ENCODE measurements at places on chromosomes 13 and 19.

DNA sequence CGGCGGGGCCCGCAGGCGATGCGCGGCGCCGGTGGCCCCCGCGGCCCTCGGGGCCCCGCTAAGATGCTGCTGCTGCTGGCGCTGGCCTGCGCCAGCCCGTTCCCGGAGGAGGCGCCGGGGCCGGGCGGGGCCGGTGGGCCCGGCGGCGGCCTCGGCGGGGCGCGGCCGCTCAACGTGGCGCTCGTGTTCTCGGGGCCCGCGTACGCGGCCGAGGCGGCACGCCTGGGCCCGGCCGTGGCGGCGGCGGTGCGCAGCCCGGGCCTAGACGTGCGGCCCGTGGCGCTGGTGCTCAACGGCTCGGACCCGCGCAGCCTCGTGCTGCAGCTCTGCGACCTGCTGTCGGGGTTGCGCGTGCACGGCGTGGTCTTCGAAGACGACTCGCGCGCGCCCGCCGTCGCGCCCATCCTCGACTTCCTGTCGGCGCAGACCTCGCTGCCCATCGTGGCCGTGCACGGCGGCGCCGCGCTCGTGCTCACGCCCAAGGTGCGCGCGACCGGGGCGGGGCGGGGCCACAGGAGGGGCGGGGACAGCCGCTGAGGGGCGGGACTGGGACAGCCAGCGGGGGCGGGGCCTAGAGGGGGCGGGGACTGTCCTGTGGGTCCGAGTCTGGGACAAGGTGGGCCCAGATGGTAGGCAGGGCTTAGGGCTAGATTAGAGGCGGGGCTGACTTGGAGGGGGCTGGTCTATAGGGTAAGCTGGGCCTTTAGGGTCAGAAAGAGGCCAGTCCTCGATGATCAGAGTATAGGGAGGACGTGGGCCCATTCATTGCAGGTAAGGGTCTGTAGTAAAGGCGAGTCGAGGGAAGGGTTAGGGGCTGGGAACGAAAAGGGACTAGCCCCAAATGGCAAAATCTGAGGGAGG, 5.1 kb downstream of the GRIN2D start:
- no peak for DNase-seq

DNA sequence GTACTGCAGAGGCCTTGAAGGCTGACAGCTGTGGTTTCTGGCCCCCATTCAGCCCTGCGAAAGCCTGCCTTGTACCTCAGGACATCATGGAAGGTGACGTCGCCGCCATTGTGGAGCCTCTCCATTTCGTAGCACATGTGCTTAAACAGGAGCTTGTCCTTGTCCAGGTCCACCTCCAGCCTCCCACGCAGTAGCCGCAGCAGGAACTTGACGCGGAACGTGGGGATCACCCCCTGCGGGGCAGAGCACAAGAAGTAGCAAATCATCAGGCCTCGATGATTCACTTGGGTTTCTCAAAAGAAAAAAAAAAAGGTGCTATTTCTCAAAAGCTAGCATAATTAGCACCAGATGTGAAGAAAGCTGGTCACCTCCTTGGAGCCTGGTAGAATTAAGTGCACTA, 351.0 kb downstream of the NALCN start:
- no peak for DNase-seq

DNA sequence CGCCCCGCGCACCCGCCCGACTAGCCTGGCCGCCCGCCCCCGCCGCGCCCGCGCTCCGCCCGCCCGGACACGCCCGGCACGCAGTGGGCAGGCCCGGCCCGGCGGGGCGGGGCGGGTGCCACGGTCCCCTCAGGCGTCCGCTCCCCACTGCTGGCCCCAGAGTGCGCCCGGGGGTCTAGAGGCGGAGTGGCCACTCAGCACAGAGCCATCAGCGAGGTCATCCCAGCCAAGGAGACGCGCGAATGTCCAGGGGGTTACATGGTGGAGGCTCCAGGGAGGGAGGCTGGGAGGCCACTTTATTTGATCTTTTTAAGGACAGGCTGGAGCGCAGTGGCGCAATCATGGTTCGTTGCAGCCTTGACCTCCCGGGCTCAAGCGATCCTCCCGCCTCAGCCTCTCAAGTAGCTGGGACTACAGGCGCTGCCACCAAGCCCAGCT, 236 bp upstream of the TINCR start:
- DNase-seq = no peak

GRCh38 chr19:17404015-17404414, 1.4 kb downstream of the BST2 start:
- no peak for DNase-seq

- DNase-seq = no peak
These were observed 137.4 kb downstream of the VWA8 start for GRCh38 chr13:41823476-41823875.

GRCh38 chr19:6736169-6736916, 1.0 kb downstream of the GPR108 start:
- DNase-seq = no peak

- DNase-seq = no peak
These were observed 6.2 kb downstream of the NPHS1 start for GRCh38 chr19:35846038-35846668.

DNA sequence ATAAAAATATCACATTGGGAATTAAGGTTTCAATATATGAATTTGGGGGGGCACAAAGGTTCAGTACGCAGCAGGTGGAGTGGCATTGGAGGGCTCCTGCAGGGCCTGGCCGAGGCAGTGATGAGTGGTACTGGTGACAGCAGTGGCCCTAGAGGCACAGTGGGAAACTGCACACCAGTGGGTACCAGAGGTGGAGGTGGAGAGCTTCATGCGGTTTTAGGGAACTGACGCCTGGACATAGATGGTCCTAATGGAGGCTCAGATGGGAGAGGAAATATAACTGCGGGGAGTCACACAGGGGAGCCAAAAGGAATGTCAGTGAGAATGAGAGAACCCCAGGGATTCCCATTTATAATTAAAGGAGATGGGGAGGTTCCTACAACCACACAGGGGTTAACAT, 156.2 kb downstream of the COG6 start:
- DNase-seq = no peak

- DNase-seq = no peak
These were observed 26.9 kb downstream of the CHAMP1 start for GRCh38 chr13:114341003-114341777.

GRCh38 chr19:18865973-18866799, 29.8 kb downstream of the CERS1 start:
- no peak for DNase-seq

GRCh38 chr13:34044660-34045080, 226.7 kb downstream of the RFC3 start:
- no peak for DNase-seq

- DNase-seq = no peak
These were observed 16.6 kb upstream of the IRS2 start for GRCh38 chr13:109802936-109803335.

DNA sequence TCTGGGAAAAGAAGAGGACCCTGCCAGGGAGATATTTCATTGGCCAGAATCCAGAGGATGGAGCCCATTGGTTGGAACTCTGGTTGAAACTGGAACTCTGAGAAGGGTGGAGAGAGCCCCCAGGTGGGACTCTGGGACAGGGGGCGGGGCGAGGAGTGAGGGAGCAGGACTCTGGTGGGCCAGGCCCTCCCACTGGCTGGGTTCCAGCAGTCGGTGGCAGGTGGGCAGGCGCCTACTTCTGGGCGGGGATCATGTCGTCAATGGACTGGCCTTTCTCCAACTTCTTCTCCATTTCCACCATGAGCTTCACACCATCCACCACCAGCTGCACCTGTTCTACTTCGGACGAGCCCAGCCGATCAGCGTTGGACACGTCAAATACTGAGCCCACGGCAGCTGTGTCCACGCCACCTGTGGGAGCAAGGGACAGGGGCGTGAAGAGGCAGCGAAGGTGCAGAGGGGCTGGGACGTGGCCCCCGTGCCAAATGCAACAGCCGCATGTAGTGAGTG, 16.1 kb downstream of the CKM start:
- DNase-seq = no peak

DNA sequence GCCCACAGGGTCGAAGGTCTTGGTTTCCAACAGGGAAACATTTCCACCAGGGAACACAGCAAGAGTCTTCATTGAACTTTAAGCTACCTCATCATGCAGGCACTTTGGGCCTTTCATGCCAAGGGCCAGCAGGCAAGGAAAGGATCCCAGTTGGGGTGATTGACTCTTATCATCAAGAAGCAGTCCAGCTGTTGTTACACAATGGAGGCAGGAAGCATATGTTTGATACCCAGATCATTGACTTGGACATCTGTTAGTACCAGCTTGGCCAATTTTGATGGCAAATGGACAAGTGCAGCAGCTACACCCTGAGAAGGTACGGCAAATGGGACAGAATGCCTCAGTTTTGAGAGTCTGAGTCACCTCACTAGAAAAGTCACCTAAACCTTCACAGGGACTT, 10.9 kb upstream of the RCBTB1 start:
- no peak for DNase-seq

GRCh38 chr13:97492257-97492656, 58.3 kb downstream of the RAP2A start:
- no peak for DNase-seq

DNA sequence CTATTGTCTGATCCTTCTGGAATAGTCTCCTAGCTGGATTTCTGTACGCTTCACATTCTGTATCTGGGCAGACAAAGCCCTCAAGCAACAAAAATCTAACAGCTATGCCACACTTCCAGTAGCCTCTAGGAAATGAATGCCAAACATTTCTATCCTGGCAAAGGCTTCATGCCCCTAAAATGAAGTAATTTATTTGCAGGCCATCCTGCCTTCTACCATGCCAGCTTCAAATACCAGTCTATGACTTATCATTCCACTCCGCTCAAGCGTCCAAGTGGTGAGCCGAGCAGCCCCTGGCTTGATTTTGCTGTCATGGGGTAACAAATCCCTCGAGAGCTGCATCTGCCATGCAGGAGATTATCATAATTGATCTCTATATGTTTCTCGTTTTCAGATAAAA, 86.9 kb downstream of the LHFPL6 start:
- no peak for DNase-seq

- no peak for DNase-seq
These were observed 31.1 kb downstream of the ZNF283 start for GRCh38 chr19:43858174-43858573.

DNA sequence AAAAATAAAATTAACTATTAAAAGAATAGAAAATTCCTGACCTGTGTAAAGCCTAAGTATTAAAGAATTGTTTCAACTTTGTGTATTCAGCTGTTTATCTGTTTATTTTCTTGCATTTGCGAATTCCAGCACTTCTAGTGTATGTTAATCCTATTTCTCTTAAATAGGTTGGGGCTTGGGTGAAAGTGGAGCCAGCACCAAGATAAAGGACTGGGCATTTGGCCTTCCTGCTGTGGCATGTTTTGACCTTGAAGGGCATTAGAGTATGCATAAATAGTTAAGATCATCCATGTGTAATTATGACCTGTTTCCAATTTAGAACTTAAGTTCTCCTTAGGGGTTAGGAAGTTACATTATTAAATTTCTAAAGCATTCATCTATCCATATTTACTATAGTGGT, 151.3 kb downstream of the NBEA start:
- no peak for DNase-seq

All from right renal pelvis (tissue), 4 donors.